ENCODE measurements at places on chromosomes 12 and 14.

DNA sequence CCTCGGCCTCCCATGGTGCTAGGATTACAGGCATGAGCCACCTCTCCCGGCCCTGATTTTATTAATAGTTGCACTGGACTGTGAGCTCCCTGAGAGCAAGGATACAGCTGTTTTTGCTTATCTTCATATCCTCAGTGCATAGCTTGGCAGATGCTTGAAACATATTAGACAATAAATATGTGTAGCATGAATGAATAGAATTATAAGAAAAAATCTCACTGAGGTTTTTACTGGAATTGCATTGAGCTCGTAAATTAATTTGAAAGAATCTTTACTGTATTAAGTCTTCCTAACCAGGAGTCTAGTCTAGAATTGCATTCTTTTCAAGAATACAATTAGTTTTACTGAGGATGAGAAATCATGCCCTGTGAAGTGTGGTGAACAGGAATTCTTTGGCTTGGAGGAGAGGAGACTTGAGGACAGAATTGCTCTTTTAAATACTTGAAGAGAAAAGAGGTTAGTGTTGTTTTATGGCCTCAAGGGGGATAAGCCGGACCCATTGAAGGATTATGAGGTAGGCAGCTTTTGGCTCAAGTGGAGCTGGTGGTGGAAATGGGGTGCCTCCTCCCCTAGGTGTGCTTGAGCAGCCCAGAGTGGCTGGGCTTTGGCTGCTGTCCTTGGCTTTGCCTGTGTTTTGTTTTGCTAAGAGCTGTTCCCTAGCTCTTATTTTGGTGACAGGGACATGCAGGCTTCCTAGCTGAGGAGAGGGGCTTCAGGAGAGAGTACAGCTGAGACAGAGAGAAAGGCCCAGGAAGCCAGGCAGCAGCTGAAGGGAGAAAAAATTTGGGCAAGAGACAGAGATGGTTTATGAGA, 34.0 kb downstream of the PLEKHD1 start:
- DNase-seq, result no peak

- no peak for DNase-seq
Measured at GRCh38 chr12:87280893-87281292, 748.3 kb downstream of the C12orf50 start.

DNA sequence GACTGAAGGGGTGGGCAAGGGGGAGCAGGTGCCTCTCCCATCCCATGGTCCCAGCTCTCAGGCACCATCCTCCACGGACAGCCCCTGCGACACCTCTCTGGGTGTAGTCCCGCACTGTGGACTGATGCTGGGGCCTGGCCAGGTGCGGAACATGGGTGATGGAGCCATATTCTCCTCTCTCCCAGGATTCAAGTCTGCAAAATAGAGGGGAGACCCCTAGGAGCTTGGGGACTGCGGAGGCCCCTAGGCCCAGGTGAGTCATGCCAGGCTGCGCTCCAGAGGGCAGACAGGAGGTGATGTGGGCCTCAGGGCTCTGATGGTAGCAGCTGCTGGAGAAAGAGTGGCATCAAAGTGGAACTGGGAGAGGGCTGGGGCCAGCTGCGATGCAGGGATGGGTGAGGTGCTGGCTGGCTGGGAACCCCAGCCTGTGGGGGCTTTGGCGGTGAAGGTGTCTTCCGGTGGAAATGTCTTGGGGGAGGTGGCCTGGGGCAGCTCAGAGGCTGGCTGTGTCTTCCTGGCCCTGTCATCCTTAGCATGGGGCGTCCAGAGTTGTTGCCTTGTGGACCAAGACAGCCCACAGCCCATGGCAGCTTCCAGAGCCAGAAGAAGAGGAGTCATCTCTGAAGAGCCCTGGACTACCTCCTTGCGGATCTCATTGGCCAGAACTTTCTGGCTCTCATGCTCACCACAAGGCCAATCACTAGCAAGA, 149.1 kb downstream of the KIF26A start:
- no peak for DNase-seq

- DNase-seq, result no peak
Measured at GRCh38 chr14:75647640-75648039, 13.0 kb downstream of the ERG28 start.

- DNase-seq, result no peak
Measured at GRCh38 chr12:132108211-132108832, 35.8 kb downstream of the DDX51 start.

DNA sequence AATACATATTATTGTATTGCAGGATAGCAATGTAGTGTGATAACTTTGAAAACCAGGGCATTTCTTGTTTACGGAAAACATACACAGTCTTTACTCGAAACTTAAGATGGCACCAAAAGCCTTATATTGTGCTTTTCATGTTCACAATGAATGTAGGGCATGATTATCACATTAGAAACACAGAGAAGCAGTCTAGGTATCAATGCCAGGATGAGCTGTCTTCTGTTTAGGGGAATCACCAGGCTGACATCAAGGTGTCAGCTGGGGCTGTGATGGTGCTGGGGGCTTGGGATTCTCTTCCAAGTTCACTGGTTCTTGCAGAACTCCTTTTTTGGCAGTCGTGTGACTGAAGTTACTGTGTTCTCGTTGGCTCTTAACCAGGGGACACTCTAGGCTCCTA, 1067.3 kb downstream of the FLRT2 start:
- no peak for DNase-seq

Measured in stimulated activated effector memory CD8-positive, alpha-beta T cell treated with anti-CD3 and anti-CD28 coated beads, Interleukin-12 subunit alpha, Interleukin-12 subunit beta, amount 100 ng/mL, for 72 hours (primary cell).